LHCN-M2 (cell line): ENCODE measurements at places on chromosomes 6 and 20. TPM values are rescaled to one million over a fixed set of nuclear protein-coding genes. Genes with fewer than 3 reads are reported as not detected.
A peak's percentile ranks its signal among the peaks of the same experiment; 100 is the strongest.

Gene TMEM217
- total RNA-seq, result 0.40 and 0.51 TPM in 2 replicates

Gene GABRR1
- total RNA-seq, result not detected in 2 replicates

Gene LHFPL5
- 0.17 TPM in 1 of 2 replicates, not detected in the other for total RNA-seq

Gene TSPO2
- not detected in 2 replicates for total RNA-seq

Gene FHL5
- not detected in 2 replicates for total RNA-seq

Gene CD24
- total RNA-seq, result 21.5 and 50.8 TPM in 2 replicates

Gene WASF1
- total RNA-seq, result 11.3 and 14.9 TPM in 2 replicates

DNA sequence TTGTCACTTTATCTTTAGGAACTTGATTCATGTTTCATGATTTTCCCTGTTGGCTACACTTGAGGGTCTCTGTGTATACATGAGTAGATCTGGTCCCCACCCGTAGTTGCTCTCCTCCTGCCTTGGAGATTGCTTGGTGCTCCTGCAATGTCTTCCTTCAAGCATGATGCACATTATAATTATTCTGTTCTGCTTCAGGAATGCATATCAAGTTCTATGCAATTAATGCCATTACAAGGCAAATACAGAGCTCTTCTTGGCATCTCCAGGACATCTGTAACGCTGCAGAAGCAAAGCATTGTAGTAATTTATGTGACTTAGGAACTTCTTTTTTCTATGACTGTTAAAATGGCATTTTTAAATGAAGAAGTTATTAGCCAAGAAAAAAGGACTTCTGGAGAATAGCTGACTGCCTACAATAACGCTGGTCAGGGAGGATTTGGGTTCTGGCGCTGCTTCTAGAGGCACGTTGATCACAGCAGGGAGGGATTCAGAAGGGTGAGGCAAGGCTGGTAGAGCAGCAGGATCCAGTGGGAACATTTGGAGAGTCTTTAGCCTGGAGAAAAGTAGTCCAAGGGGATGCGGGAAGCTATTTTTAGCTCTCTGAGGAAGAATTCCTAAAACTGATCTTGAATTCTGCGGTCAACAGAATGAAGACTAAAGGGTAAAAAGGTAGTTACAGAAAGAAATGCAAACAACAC lies 203.6 kb downstream of the PLCB1 start:
- no peak for DNase-seq

GRCh38 chr6:112416866-112417265 lies 69.7 kb downstream of the RFPL4B start:
- no peak for DNase-seq

- DNase-seq, result no peak
Measured at GRCh38 chr20:59221707-59222252, 58.2 kb downstream of the ZNF831 start.

GRCh38 chr6:156872903-156873302 lies 95.7 kb downstream of the ARID1B start:
- no peak for DNase-seq

- peak; percentile 49 for DNase-seq
Measured at GRCh38 chr6:72624557-72625160, 2.8 kb downstream of the KCNQ5 start.

DNA sequence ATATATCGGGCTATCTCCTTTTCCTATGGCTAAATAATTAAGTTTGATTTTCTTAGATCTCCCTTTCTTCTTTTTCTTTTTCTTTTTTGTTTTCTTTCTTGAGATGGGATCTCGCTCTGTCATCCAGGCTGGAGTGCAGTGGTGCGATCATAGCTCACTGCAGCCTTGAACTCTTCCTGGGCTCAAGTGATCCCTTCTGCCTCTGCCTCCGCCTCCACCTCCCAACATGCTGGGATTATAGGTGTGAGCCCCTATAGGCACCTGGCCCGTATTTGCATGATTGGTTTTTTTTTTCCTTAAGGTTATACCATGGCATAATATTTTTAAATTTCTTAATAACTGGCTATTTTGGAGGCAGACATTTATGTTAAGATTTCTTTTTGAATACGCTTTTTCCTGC lies 106.3 kb downstream of the SCAF8 start:
- no peak for DNase-seq

DNA sequence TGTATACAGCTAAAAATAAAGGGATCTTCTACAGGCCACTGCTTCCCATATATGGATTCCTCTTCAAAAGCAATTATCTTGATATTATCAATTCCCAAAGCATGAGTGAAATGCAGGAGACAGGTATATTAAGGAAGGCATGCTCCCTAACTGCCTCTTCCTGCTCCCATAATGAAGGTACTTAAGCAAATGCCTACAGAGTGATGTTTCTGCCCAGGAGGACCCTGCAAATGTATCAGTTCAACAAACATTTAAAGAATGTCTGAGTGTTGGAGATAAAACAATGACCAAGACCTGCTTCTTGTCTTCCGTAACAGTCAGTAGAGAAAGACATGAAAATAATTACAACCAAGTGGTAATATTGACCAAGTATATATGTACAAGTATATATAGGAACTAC lies 4.2 kb downstream of the UBE2J1 start:
- no peak for DNase-seq
